ENCODE measurements at places on chromosomes 7 and 10.

GRCh38 chr10:47440207-47440606 is 43.7 kb downstream of the ANXA8 start:
- peak; percentile 18 for DNase-seq

- DNase-seq = no peak
Observed at GRCh38 chr10:129033790-129034272, 433.2 kb upstream of the MGMT start.

DNA sequence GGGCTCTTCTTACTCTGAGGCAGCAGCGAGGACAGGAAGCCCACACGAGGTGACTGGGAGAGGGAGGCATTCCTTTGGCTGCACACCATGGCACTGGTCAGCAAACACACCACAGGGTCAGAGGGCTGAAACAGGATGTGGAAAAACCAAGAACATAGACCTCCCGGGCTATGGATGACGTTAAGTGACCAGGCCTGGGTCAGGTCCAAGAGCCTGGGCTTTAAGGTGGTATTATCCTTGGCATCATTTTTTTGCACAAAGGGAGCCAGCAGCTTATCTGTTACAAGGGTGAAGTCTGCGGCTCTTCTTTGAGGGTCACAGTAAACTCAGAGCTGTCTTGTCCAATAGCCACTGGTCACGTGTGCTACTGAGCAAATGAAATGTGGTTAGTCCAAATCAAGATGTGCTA is 7.0 kb downstream of the WDR91 start:
- DNase-seq = no peak

- no peak for DNase-seq
Observed at GRCh38 chr10:26024303-26024702, 90.3 kb downstream of the MYO3A start.

DNA sequence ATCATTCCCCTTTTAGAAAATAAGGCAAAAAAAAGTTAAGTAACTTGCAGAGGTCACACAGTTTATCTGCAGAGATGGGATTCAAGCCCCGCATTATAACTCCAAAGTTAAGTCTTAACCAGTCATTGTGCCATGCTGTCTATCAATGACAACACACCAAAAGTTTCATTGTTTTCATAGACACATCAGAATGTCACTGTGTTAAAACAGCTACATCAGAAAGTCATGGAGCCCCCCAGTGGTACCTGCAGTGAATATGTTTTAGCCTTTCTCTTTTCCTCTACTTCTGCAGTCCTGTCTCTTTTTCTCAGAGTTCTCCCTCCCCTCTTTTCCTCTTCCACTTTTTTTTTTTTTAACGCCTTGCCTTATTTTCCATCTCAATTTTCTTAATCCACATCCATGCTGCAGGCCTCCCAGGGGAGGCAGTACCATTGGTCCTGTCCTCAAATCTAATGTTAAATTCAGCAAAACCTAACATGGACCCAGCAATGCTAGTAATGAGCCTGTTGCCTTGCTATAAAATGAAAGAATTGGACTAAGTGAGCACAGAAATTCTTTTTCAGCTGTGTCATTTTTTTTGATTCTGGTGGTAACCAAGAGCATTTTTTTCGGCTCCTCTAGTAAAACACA is 3.8 kb upstream of the NRCAM start:
- DNase-seq = no peak

DNA sequence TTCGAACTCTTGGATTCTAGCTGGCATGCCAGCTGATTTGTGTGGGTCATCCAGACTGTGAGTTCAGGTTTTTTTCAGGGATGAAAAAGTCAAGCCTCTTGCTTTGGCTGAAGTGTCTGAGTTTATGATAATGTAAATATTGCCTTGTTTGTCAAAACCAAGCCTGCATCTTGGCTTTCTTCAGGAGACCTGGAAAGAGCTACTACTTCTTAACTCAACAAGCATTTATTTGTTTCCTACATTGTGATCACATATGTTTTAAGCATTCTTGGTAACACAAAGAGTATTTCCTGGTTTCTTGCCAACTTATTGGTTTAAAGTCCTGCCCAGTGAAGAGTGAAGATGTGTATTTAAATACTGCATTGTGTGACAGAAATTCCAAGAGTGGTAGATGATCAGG is 407.1 kb downstream of the LRMDA start:
- DNase-seq = no peak

- no peak for DNase-seq
Observed at GRCh38 chr10:119373294-119374102, 166.1 kb downstream of the GRK5 start.
